ENCODE measurements at places on chromosomes 5 and 9. TPM values are rescaled to one million over a fixed set of nuclear protein-coding genes. Genes with fewer than 3 reads are reported as not detected.
A peak's percentile ranks its signal among the peaks of the same experiment; 100 is the strongest.

CCNI2 gene
- 4.6 TPM for total RNA-seq

TNFSF8 gene
- total RNA-seq = 99.5 TPM

HSPB3 gene
- not detected for total RNA-seq

CHSY3 gene
- not detected for total RNA-seq

SNCAIP gene
- not detected for total RNA-seq

CYLC2 gene
- not detected for total RNA-seq

GRCh38 chr9:677461-678097 lies 163.9 kb upstream of the DMRT1 start:
- no peak for DNase-seq

DNA sequence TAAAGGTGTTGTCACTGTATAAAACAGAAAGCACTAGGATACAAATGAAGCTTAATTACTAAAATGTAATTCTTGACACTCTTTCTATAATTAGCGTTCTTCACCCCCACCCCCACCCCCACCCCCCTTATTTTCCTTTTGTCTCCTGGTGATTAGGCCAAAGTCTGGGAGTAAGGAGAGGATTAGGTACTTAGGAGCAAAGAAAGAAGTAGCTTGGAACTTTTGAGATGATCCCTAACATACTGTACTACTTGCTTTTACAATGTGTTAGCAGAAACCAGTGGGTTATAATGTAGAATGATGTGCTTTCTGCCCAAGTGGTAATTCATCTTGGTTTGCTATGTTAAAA lies 43.8 kb downstream of the NDFIP1 start:
- DNase-seq = no peak

DNA sequence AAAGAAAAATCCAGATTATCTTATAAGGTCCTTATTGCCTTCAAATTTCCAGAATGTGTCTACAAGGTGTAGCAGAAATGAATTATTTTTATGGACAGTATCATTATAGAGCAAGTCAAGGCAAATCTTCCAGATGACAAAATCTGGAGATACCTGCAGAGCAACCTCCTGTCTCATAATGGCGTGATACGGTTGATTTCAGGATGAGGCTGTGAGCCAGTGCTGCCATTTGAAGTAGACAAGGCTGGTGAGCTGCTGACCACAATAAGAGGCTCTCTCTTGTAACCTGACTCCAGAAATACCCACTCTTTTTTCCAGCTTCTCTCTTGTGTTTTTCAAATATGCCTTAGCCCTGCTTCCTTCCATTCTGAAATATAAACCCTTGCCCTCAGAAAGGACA lies 108.2 kb downstream of the HTR1A start:
- DNase-seq = no peak

- no peak for DNase-seq
Observed at GRCh38 chr5:68367717-68368116, 152.2 kb downstream of the PIK3R1 start.

DNA sequence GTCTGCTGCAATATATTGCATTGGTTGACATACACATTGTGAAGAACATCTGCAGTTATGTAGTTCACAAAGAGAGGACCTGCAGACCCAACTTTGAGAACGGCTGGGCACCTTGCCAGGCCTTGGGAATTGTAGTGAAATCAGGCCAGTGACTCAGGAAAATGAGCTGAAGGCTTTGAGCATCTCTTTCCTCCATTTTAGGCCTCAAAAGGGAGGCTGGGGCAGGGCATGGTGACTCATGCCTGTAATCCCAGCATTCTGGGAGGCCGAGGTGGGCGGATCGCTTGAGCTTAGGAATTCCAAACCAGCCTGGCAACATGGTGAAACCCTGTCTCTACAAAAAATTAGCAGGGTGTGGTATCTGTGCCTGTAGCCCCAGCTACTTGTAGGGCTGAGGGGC lies 1.4 kb upstream of the IPPK start:
- no peak for DNase-seq

- no peak for DNase-seq
Observed at GRCh38 chr5:14379739-14380497, 201.7 kb upstream of the OTULINL start.

DNA sequence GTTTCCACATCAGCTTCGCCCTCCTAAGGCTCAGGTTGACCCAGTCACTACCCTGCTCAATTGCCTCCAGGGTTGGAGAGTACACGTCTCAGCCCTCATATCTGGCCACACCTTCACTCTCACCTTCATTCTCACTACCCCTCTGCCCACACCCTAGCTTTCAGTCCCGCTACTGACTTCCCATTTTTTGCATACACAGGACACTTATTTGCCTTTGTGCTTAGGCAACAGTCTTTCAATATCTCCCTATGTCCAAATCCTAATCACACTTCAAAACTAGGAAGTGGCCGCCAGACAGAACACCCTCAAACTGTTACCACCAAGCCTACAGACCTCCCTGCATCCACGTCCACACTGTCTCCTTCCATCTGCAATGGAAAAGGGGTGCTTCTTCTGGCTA lies 10.9 kb downstream of the MCTP1 start:
- DNase-seq = no peak

GRCh38 chr5:42270771-42271170 lies 152.5 kb upstream of the GHR start:
- no peak for DNase-seq

GRCh38 chr5:160787240-160787639 lies 64.8 kb downstream of the ATP10B start:
- peak; percentile 3 for DNase-seq

GRCh38 chr9:5438301-5439162 lies 807 bp upstream of the PLGRKT start:
- DNase-seq = peak; percentile 67

GRCh38 chr5:168128111-168128510 lies 163.3 kb upstream of the WWC1 start:
- no peak for DNase-seq

DNA sequence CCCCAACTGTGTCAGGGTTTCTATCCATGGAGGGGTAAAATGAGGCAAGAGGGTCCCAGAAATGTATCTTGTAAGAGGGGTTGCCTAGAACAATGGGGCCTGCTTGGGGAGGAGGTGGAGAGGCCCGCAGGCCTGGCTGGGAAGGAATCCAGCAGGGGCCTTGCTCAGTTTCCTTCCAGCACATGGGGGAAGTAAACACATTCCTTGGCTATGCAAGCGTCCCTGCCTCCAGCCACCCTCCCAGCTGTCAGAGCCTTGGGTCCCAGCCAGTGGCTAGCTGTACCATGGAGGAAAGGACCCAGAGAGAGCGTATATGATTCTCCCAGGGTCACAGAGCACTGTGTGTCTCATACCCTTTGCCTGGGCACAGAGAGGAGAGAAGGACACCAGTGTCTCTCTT lies 71.1 kb upstream of the IL17B start:
- no peak for DNase-seq

DNA sequence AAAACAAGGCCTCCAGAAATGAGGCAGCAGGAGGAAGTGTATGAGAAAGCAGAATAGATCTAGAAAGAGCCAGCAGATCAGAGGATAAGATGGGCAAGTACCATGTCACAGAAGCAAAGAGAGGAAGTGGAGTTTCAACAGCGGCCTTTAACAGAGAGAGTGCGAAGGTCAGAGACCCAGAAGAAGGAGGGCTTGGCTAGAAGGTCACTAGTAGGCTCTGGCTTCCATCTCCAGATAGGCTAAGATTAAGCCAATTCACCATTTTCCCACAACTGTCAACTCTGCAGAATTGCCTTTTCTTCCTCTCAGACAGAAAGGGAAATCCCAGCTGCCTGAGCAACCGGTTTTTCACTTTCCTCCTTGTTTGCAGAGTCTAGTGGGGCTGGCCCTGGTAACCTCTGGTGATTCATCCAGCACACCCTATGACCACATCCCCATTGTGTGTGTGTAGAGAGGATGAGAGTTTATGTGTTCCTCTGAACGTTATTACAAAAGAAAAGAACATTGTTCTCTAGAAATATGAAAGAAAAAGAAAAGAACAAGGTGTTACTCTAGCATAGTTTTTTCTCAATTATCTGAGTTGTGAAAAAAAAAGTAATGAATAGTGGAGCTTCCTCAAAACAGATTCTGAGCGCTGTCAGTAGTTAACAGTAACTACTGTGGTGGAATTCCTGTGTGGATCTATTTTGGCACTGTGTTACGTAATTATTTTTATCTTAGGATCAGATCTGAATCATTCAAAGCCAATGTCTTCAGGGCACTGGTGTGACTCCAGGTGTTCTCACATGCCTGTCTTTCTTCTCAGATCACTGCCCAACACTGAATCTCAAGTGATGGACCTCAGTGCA lies 220.4 kb downstream of the ARRDC3 start:
- DNase-seq = peak; percentile 82

All from activated T-cell treated with anti-CD3 and anti-CD28 coated beads, Interleukin-2, amount 50 U/mL, for 72 hours (primary cell).